ENCODE measurements at places on chromosomes 5 and 9.

DNA sequence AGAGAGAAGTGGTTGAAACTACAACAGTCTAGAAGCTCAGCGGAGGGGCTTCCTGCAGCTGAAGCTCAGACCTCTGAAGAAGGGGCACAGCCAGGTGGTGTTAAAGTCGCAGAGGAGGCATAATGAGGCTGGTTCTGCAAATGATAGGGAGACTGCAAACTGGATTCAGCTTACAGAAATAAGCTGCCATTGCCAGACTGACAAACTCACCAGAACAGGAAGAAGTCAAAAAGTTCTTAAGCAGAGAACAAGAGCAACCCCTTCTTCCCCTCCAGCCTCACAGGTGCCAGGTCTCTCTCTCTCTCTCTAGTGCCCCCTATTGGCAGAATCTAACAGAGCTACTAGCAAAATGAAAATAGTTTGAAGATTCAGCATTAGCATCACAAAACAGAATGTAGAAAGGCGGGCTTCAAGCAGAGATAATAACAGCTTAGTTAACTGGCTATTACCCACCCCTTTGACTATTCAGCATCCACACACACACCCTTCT lies 76.7 kb downstream of the GRAMD2B start:
- DNase-seq: peak; percentile 77

- no peak for DNase-seq
Observed at GRCh38 chr5:132364319-132364718, 5.2 kb upstream of the SLC22A5 start.

DNA sequence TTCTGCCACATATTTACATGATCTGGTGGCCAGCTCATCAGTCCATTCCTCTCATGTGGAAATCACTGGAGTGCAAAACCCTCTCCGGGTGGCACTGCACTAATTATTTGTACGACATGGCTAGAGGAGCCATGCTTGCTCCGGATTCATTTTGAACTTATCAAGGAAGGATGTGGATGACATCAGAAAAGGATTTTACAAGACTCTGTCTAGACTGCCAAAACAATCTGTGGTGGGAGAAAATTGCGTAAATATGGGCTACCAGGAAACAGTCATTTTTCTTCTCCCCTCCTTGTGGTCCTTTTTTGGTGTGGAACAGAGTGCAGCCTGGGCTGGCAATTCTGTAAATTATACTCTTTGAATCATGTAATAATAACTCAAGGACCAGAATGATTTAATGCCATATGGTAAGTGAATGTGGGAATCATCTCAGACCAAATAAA lies 123.4 kb upstream of the IFNE start:
- no peak for DNase-seq

DNA sequence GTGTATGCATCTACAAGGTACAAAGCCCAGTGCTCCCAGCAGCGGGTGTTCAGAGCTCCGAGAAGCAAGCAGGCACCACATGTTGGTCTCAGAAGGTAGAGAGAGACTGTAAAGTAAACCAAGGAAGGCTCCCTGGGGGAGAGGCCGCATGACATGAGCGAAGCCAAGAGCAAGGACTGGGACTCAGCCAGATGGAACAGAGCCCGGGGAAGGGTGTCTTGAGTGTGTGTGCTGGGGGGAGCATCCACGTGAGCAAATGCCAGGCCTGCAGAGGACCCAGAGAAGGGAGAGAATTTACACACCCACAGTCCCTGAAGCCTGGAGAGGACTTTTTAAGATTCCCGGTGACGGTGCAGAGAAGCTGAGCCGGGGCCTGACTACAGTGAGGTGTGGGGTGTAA lies 15.2 kb upstream of the KCNIP1 start:
- DNase-seq: no peak

GRCh38 chr5:169350759-169351240 lies 49.9 kb upstream of the SLIT3 start:
- no peak for DNase-seq

DNA sequence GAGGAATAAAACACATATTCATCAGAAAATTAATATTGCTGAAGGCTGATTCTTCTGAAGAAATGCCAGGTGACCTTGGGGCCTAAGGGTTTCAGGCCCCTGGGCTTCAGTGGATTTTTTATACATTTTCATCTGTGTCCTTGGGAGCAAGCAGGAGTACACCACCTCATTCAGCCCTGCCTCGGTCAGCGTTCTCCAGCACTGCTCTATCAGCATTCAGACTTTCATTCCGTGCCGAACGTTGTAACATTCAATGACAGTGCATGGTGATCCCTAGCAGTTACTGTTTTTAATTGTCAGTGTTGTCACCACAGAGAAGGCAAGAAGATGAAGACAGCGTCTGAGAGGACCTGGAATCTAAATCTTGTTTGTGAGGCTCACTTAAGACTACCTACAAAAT lies 490.4 kb downstream of the DNAH5 start:
- DNase-seq: no peak

- DNase-seq: no peak
Observed at GRCh38 chr5:11426442-11426841, 477.8 kb downstream of the CTNND2 start.

- DNase-seq: no peak
Observed at GRCh38 chr9:105059252-105059651, 131.3 kb upstream of the ABCA1 start.
